ENCODE measurements at places on chromosomes 1 and 21. TPM values are rescaled to one million over a fixed set of nuclear protein-coding genes. Genes with fewer than 3 reads are reported as not detected.

- DNase-seq: no peak
- no peaks in the 10 kb centered on the region for H3K4me1 ChIP-seq
- H3K27me3 ChIP-seq: no peaks in the 10 kb centered on the region
- no peak overlapping the region for H3K27ac ChIP-seq
Measured at GRCh38 chr1:214349008-214349407, 68.0 kb downstream of the SMYD2 start.

- peak; percentile 24 for DNase-seq
- H3K36me3 ChIP-seq: no peaks in the 10 kb centered on the region
- peak overlapping the region; percentile 86 for H3K4me3 ChIP-seq
- no peaks in the 10 kb centered on the region for H3K4me1 ChIP-seq
- H3K27ac ChIP-seq: peak overlapping the region; percentile 92
- no peaks in the 10 kb centered on the region for H3K27me3 ChIP-seq
Measured at GRCh38 chr1:220527279-220527907, 543 bp upstream of the MARK1 start.

- no peaks in the 10 kb centered on the region for H3K27me3 ChIP-seq
- H3K36me3 ChIP-seq: no peaks in the 10 kb centered on the region
- no peak overlapping the region for H3K27ac ChIP-seq
- no peak for DNase-seq
Measured at GRCh38 chr1:179353546-179353945, 12.2 kb upstream of the AXDND1 start.

GRCh38 chr1:21936366-21937031 lies 611 bp downstream of the HSPG2 start:
- no peak for DNase-seq
- H3K4me3 ChIP-seq: peak overlapping the region; percentile 59
- peak overlapping the region; percentile 89 for H3K27ac ChIP-seq
- H3K36me3 ChIP-seq: no peaks in the 10 kb centered on the region
- peaks cover 86% of the 10 kb centered on the region for H3K4me1 ChIP-seq

DNA sequence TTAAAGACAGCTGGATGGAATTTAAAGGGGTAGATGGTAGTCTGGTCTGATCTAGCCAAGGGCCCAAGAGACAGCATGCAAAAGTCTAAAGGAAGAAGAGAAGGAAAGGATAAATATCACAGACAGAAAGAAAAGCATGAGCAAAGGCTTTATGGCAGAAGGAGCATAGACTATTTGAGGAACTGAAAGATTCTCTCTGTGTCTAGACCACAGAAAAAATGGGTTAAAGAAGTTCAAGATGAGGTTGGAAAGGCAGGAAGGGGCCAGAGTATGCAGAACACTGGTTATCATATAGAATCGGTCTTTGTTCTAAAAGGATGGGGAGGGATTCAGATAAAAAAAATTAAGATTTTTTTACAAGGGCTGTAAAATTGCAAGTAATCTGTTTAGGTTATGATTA lies 136.8 kb upstream of the SGIP1 start:
- no peaks in the 10 kb centered on the region for H3K36me3 ChIP-seq
- peaks cover 16% of the 10 kb centered on the region for H3K4me1 ChIP-seq
- H3K27ac ChIP-seq: no peak overlapping the region

DNA sequence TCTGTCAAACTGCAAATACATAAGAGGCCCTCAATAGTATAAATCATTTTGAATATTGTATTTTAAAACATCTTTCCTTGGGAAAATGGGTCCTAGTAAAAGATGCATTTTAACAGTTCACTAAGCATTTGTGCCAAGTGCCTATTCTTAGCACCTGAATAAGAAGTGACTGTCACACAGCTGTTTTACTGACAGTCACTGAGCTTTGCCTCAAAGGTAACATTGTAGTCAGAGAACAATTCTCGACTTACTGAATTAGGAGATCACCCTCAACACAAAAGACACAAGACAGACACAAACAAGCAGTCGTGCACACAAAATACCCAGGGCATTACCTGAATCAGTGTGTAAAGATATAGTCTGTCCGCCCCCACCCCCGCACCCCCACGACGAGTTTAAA lies 408 bp downstream of the ESRRG start:
- H3K4me3 ChIP-seq: peak overlapping the region; percentile 47
- no peak for DNase-seq
- no peaks in the 10 kb centered on the region for H3K27me3 ChIP-seq
- H3K4me1 ChIP-seq: no peaks in the 10 kb centered on the region
- no peaks in the 10 kb centered on the region for H3K36me3 ChIP-seq
- no peak overlapping the region for H3K27ac ChIP-seq

- no peaks in the 10 kb centered on the region for H3K27me3 ChIP-seq
- H3K36me3 ChIP-seq: no peaks in the 10 kb centered on the region
- H3K4me3 ChIP-seq: no peak overlapping the region
- H3K27ac ChIP-seq: no peak overlapping the region
Measured at GRCh38 chr21:28751176-28751575, 241.5 kb downstream of the LTN1 start.

Gene LENEP
- total RNA-seq: not detected

Gene ANKRD45
- total RNA-seq: 1.7 TPM

Measured in tibial nerve (tissue), 4 donors.